AG09319 (cell line): ENCODE measurements at places on chromosomes 12 and 14.

DNA sequence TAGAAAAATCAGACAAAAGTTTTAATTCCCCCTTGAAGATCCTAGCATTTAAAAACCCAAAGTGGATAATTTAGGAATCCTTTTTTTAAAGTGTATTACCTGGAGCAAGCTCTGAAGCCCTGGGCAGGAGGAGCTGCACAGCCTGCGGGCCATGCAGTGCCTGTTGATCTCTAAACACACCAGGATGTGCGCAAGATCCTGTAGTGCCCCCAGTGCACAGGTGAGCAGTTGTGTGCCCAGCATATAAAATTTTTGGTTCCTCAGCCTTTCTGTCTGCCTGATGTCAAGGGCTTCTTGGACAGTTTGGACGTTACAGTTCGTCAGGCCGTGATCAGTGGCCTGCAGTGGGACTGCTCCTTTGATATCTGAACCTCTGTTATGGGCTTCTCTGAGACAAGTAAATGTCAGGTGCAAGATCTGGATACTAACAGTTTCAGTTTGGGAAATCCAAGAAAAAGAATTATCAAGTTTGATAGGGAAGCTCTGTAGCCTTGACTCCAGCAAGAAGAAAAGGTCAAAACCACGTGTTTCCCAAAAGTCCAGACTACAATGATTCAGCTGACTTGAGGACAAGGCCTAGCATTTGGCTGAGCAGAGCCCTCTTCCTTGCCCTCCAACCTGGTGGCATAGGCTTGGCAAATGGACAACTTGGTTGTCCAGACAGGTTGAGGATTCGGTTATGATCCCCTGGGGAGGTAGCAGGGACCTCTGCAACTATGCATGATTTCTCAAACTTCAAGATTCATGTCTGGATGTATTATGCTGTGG is 1.0 kb downstream of the ATXN7L3B start:
- DNase-seq = no peak

DNA sequence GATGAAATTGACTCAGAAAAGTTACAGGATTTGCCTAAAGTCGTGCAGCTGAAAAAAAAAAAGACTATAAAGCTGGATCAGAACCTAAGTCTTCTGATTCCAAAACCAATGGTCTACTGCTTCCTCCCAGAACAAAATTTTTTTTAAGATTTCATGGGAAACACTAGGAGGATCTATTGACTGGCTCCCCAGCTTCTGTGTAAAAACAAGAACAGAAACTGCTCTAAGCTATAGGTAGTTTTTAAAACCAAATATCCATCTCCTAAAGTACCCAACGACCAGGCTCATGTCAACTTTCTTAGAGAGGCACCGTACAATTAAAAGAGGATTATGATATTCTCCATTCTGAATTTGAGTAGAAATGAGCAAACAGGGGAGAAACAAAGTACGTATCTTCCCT is 9.4 kb downstream of the FMNL3 start:
- DNase-seq = no peak

- DNase-seq = no peak
Observed at GRCh38 chr12:53867216-53868012, 71.2 kb upstream of the HOXC13 start.

- no peak for DNase-seq
Observed at GRCh38 chr12:19480459-19480858, 41.2 kb downstream of the AEBP2 start.

- DNase-seq = no peak
Observed at GRCh38 chr12:47920913-47921312, 16.1 kb upstream of the VDR start.

- no peak for DNase-seq
Observed at GRCh38 chr14:38316922-38317321, 61.0 kb upstream of the CLEC14A start.

- DNase-seq = no peak
Observed at GRCh38 chr12:16766736-16767135, 160.8 kb upstream of the LMO3 start.

DNA sequence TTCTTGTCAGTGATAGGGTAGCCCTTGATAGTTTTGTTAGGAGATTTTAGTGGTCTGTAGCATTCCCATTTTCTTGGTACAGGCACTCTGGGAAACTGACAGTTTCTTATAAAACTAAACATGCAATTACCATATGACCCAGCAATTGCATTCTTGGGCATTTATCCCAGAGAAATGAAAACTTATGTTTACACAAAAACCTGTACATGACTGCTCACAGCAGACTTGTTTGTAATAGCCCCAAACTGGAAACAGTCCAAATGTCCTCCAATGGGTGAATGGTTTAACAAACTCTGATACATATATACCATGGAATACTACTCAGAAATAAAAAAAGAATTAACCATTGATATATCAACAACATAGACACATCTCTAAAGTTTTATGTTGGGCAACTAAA is 75.5 kb downstream of the BORCS5 start:
- DNase-seq = peak; percentile 75

DNA sequence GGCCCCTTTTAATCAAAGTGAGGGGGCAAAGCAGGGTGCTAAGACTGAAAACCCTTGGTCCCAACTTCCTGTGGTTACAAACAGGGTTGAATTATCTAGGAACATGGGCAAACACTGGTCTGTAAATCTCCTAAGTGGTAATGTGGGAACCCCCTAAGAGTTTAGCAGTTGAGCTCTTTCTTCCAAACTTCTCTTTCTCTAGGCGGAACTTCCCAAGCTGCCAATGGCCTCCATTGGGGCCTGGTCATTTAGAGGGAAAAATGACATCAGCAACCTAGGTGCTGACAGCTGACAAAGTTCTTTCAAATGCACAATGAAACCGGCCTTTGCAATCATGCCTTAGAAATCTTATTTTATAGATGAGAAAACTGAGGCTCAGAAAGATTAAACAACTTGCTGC is 17.7 kb downstream of the HEBP1 start:
- no peak for DNase-seq

- no peak for DNase-seq
Observed at GRCh38 chr12:79674629-79675028, 16.1 kb downstream of the PAWR start.

GRCh38 chr12:95796982-95797289 is 6.4 kb upstream of the NTN4 start:
- DNase-seq = no peak

DNA sequence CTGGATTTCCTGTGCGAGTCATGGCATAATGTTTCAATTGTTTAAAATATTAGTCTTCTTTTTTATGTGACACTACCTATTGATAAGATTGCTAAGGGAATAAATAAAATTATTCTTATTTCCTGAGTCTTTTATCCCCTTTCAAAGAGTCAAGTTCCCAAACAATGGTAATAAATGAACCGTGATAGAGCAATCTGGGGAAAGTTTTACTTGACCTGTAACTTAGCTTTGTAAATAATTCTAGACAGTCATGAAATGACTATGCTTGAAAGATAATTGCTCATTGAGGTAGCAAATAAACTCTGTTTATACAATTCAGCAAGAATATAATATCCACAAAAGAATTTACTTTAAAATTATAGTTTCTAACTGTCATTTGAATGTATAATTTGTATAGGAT is 82.1 kb downstream of the TSPAN8 start:
- no peak for DNase-seq

- no peak for DNase-seq
Observed at GRCh38 chr12:34547276-34547675, 525.0 kb downstream of the ALG10 start.

GRCh38 chr14:33131801-33132200 is 193.1 kb downstream of the NPAS3 start:
- DNase-seq = no peak

GRCh38 chr12:99984271-99985128 is at the start of gene ANKS1B:
TSS of gene ANKS1B (minus strand) at chr12:99984936. CDS start at chr12:99984237, 699 bp downstream.
- no peak for DNase-seq

DNA sequence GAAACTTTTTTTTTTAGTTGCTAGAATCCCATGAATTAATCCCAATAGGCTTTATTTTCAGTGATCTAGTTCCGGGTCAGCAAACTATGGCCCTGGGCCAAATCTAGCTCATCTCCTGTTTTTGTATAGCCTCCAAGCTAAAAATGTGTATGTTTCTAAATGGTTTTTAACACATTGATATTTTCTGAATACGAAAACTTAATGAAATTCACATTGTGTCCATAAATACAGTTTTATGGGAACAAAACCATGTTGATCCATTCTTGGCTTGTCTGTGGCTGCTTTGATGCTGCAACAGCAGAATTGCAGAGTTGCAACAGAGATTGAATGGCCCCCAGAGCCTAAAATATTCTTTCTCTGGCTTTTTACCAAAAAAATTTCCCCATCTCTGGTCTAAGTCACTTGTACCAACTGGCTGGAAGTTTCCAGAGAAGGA is 47.5 kb downstream of the ZNF664 start:
- no peak for DNase-seq

DNA sequence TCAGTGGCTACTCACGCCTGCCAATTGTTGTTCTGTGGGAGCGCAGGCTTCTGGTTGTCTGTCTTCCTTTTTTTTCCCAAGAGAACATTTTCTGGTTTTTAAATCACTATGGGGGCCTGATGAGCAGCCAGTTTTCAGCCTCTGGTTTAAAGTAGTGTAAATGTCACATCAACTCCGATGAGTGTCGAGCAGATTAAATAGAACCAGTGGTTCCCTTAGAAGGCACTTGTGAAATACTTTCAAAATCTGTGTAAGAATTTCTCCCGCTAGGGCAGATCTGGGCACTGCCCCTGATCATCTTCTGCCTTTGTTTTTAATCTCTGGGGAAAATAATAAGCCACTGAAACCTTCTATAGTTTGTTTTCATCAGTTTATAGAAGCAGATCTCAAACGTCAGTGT is 130.4 kb downstream of the PRIMA1 start:
- no peak for DNase-seq

- DNase-seq = no peak
Observed at GRCh38 chr14:68079941-68080697, 260.5 kb downstream of the RAD51B start.

DNA sequence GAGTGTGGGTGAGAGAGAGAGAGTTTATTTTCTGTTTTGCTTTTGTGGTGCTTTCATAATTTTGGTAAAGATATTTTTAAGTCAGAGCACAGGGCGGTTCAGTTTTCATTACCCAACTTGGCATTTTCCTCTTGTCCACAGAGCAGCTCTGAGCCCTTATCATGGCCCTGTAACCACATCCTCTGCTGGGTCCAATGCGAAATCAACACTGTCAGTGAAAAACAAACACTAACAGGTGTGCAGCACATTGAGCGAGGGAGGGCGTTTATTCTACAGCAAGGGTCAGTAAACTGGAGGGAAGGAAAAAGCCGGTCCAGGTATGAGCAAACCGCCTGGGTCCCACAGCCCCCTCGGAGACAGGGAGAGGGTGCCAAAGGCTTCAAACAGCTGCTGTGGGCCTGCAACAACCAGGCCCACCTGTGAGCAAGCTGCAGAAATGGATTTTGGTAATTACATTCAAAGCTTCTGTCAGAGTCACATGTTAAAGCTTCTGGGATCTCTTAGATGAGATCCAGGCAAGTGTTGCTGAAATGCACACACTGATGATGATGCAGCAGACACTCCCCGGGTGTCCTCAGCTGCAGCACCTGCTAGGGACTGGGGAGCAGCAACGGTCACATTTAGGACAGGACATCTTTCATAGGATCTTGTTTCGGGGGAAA is 132.7 kb upstream of the DYRK2 start:
- DNase-seq = no peak

DNA sequence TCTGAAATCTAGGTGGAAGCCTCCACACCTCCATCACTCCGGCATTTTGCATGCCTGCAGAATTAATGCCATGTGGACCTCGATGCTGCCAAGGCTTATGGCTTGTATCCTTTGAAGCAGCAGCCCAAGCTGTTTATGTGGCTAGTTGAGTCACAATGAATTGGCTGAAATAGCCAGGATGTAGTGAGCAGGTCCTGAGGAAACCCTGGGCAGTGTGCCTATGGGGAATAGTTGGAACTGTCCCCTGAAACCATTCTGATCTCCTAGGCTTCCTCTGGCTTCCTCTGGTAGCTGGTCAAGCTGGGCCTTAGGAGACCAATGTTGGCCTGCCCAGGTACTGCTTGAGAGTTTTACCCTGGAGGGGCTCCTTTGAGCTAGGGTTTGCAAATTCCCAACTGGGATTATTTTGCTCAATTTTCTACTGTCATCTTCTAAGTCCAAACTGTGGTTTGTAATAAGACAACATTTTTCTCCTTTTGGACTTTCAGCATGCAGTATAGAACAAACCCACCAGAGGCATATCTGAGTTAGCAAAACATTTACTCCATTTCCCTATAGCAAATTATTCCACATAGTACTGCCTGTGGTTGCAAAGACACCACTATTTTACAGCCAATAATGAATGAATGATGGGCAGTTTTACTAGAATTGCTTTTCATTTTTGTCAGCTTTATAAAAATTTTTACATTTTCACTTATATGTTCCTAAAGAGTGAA is 85.1 kb upstream of the AMIGO2 start:
- DNase-seq = peak; percentile 67
